ENCODE measurements at places on chromosomes 4 and X.

- H3K36me3 ChIP-seq = no peaks in the 10 kb centered on the region
- H3K4me3 ChIP-seq = no peak overlapping the region
- H3K27me3 ChIP-seq = no peaks in the 10 kb centered on the region
These were observed 277.6 kb downstream of the SPANXN1 start for GRCh38 chrX:145524931-145525330.

- H3K36me3 ChIP-seq = no peaks in the 10 kb centered on the region
- DNase-seq = no peak
- no peak overlapping the region for H3K27ac ChIP-seq
- no peaks in the 10 kb centered on the region for H3K27me3 ChIP-seq
- H3K4me3 ChIP-seq = no peak overlapping the region
These were observed 66.7 kb upstream of the PRPS1 start for GRCh38 chrX:107561468-107562215.

DNA sequence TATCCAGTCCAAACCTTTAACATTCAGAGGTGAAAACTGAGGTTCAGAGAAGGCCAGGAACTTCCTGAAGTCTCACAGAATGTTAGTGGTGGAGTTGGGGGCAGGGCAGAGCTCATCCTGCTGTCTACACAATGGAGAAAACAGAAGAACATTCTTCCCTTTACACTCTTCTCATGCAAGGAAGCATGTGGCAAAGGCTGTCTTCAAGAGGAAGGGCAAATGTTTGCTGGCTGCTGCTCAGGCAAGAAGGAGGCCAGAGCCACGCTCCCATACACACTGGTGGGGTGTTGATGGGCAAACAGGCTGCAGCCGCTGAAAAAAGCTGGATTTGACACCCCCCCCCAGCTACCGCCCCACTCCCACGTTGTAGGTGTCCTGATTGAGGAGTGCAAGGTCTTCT lies 32.5 kb downstream of the HMGB3 start:
- H3K36me3 ChIP-seq = no peaks in the 10 kb centered on the region
- H3K4me3 ChIP-seq = no peak overlapping the region
- no peaks in the 10 kb centered on the region for H3K4me1 ChIP-seq
- no peak for DNase-seq
- no peaks in the 10 kb centered on the region for H3K27me3 ChIP-seq
- no peak overlapping the region for H3K27ac ChIP-seq

DNA sequence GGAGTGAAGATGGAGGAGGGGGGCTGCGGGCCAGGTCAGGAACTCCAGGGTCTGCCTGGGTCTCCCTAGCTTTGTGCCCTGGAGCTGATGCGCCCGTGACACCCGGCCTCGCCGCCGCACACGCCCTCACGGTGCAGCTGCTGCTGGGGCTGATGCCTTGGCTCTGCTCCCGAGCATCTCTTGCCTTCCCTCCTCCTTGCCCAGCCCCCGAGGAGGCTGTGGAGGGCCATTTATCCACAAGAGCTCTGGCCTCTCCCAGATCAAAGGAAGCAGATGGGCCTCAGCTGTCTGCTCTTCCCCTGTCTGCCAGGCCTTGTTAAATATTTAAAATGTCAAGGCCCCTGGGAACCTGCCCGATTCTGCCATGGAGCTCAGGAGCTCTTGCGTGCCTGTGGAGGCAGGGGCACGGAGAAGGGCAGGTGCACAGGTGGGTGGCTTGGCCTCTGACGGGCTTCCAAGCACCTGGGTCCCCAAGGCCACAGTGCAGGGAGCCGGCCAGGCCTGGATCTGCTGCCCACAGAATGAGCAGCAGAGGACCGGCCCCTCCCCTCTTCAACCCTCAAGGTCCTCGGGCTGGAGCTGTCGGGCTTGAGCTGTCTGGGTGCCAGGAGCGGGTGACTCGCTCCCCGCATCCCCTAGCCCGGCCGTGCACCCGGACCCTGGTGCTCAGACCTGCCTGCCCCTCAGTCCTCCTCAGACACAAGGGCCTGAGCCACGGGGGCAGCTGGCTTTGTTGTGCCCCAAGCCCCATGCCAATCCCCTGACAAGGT lies 20.3 kb downstream of the ATP2B3 start:
- DNase-seq = no peak
- H3K27ac ChIP-seq = no peak overlapping the region
- no peak overlapping the region for H3K4me3 ChIP-seq
- H3K27me3 ChIP-seq = peaks cover 17% of the 10 kb centered on the region
- H3K4me1 ChIP-seq = no peaks in the 10 kb centered on the region
- no peaks in the 10 kb centered on the region for H3K36me3 ChIP-seq

DNA sequence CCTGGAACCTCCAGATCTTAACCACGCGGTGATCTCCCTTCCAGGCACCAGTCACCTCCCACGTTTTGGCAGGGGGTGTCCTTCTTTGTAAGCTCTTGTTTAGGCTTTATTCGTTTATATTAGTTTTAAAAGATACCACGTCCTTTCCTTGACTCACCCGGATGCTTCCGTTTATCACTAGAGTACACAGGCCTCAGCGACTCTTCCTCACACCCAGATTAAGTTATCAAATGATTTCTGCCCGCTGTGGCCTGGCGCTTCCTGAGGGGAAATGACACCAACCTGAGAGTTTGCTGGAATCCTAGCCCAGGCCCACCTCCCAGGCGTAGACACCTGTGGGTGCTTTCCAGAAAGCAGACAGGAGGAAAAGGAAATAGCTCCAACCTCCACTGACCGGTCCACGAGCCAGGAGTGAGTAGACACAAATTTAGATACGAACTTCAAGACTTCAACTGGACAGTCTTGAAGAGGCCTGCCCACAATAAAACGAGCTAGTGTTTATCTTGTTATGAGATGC lies 756 bp upstream of the ADAMTS3 start:
- H3K4me1 ChIP-seq = no peaks in the 10 kb centered on the region
- no peaks in the 10 kb centered on the region for H3K36me3 ChIP-seq
- H3K4me3 ChIP-seq = peak overlapping the region; percentile 49
- H3K27ac ChIP-seq = peak overlapping the region; percentile 59
- peak; percentile 8 for DNase-seq
- H3K27me3 ChIP-seq = no peaks in the 10 kb centered on the region

GRCh38 chr4:3836756-3837601 lies 70.8 kb downstream of the ADRA2C start:
- no peak for DNase-seq
- H3K4me3 ChIP-seq = no peak overlapping the region
- H3K27me3 ChIP-seq = no peaks in the 10 kb centered on the region

GRCh38 chr4:77566148-77566547 lies 39.5 kb upstream of the CXCL13 start:
- no peaks in the 10 kb centered on the region for H3K27me3 ChIP-seq
- H3K4me3 ChIP-seq = no peak overlapping the region
- no peak for DNase-seq
- no peaks in the 10 kb centered on the region for H3K36me3 ChIP-seq
- peaks cover 13% of the 10 kb centered on the region for H3K4me1 ChIP-seq

- no peaks in the 10 kb centered on the region for H3K36me3 ChIP-seq
- no peak for DNase-seq
- H3K4me1 ChIP-seq = no peaks in the 10 kb centered on the region
- H3K27ac ChIP-seq = no peak overlapping the region
- H3K27me3 ChIP-seq = no peaks in the 10 kb centered on the region
These were observed 177.6 kb upstream of the GLRA2 start for GRCh38 chrX:14351611-14352303.
